ENCODE measurements at places on chromosomes 2 and 18.

DNA sequence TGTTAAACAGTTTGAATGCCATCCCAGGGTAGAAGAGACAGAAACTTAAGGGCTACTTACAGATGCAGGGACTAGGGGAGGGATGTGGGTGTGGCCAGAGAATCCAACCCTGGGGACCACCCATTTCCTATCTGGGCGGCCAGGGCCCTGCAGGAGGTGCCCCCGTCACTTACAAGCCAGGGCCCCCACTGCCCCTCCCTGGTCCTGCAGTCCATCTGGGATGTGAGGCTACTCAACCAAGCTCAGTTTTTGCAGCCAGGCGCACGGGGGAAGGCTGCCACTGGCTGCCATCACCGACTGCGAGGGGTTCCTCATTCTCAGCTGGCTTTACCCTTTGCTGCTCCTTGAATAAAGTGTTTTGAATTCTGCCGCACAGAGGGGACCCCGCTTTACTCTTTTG, 42.1 kb downstream of the RRM2 start:
- DNase-seq: no peak

- no peak for DNase-seq
Observed at GRCh38 chr2:140584471-140584870, 1546.3 kb downstream of the LRP1B start.

- DNase-seq: no peak
Observed at GRCh38 chr2:63721082-63721424, 120.6 kb upstream of the UGP2 start.

DNA sequence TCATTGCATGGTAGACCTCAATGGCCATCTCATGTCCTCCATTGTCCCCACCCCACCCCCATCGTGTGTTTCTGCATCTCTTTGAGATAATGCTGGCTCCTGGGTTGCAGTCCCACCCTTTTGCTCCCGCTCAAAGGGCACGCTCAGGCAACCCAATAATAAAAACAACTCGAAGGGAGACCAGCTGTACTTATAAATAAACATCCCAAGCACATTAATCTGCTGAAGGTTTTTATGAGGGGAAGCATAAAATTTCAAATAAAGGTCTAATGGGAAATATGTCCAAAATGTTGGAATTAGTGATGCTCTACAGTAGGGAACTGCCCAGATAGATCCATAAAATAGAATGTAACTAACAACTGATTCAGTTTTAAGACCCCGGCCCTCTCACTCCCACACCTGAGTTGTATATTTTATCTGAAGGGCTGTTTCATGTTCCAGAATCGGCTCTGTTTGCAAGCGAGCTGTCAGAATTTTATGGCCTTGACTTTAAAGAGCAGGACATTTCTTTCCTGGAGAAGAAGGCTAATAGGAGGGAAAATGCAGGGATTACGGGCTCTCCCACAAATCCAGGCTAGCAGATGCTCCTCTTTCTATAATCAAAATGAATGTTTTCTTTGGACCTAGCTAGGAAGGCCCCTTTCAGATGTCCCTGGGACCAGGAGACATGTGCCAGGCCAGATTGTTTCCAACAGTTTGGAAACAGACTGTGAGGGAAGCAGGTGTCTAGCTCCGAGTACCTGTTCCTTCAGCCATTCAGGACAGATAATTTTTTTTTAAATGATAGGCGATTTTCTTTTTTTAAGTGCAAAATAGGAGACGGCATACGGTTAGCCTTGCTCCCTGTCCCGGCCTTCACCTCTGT, 103.7 kb downstream of the APOB start:
- no peak for DNase-seq

- no peak for DNase-seq
Observed at GRCh38 chr2:54191361-54192135, 64.5 kb downstream of the TSPYL6 start.
